ENCODE measurements at places on chromosomes 6 and 20.

DNA sequence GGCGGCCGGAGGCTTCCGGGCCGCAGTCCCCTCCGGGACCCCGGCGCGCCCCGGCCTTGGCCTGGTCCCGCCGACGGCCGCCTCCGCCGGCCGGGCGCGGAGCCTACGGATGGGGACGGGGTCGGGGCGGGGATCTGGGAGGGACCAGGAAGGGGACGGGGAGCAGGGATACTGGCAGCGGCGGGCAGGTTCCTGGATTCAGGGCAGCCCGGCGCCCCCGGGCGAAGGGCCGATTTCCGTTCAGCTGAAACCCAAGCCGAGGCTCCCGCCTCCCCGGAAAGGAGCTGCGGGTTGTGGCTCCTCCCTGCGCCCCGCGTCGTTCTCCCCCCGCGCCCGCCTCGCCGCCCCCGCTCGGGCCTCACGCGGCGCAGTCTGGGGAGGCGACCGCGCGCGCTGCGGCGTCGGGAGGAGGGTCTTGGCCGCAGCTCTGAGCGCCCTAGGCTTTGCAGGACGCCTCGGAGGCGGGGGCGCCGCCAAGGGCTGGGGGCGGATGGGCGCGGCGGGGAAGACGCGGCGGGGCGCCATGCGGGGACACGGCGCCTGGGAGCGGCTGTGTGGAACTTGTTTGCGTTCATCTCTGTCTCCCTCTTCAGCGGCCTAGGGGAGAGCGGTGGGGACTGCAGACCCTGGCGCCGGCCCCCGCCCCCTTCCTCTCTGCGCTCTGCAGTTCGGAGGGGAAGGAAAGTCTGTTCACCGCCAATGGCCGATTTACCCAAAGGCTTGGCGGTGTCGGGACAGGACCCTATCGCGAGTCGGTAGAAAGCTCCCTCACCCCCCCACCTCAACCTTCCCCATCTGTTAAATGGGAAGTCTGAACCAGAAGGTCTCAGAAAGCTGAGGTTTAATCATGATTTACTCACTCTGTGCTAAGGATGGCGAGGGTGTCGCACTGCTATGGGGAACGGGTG is 22.7 kb upstream of the TMEM181 start:
- no peak for DNase-seq

DNA sequence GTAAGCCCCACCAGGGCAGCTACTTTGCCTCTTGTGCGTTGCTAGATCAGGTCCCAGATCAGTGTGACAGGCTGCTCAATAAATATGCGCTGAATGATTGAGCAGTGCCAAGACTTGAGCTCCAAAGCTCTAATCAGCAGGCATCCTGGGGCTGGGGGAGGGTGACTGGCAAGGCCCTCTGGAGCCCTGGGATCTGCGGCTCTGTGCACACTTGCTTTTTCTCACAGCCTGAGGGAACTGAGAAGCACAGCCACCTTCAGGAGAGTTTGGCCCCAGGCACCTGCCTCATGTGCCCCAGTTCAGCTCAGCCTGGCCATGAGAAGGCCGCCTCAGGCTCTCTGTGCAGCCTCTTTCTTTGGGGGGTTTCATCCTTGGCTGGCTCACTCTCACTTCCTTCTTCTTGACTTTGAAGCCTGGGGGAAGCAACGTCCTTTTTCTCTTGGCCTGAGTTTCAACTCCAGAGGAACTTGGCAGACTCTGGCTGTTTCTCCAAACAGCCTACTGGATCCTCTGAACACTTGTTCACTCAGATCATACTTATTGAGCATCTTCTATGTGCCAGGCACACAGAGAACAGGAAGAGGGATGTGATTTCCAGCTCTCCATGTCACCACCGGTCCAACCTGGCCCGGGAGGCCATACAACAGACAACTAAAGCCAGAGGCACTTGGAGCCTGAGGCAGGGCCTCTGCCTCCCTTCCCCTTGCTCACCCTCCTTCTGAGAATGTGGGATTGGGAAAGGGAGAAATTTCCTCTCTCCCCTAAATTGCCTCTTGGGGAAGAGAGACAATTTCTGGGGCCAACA is 114.0 kb downstream of the VEGFA start:
- DNase-seq = no peak

DNA sequence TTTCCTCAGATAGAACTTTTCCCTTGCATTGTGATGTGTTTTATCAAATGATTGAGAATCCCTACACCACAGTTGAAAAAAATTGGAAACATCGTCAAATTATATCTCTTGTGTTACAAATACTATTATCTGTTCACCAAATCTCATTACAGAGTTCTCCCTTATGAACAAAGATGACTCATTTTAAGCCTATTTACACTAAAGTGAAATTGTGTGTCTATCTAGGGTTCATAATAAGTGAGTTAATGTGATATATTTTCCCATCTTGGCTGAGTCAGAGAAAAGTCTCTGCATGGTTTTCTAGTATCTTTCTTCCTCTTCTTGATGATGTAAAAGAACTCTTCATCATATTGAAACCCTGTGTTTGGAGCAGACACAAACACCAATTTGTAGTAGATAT is 1263.3 kb upstream of the EYS start:
- no peak for DNase-seq

DNA sequence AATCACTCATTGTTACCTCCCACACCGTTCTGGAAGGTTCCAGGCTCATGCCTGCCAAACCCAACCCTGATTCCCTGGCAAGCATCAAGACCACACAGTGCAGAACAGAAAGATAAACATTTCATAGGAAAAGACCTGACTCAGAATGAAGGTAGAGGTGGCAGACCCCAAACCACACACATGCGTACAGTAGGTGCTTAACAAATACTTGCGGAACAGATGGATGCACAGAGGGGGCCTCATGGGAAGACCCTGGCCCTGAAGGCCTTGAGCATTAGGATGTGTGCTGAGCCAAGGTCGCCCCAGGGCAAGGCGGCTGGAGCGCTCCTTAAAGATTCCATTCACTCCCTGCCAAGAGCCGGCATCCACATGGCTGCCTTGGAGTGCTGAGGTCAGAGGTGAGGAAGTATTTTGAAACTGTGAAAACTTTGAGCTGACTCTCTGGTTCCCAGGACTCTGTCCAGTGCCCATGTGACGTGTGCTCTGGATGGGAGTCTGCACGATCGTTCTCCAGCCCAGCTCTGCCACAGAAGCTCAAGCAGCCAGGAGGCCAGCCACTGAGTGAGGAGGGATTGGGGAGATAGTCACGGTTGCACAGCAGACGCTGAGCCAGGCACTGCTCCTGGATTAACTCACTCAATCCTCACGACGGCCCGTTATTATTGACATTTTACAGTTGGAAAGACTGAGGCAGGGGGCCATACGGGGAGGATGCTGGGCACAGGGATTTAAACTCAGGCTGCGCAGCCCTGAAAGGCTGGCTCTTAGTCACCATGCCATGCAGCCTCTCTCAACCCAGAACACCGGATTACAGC is 65.5 kb upstream of the AFDN start:
- no peak for DNase-seq

All from activated gamma-delta T cell (primary cell).